ENCODE measurements at places on chromosomes 16 and 17.

- DNase-seq, result peak; percentile 73
These were observed 652 bp upstream of the SLC25A19 start for GRCh38 chr17:75289832-75290337.

DNA sequence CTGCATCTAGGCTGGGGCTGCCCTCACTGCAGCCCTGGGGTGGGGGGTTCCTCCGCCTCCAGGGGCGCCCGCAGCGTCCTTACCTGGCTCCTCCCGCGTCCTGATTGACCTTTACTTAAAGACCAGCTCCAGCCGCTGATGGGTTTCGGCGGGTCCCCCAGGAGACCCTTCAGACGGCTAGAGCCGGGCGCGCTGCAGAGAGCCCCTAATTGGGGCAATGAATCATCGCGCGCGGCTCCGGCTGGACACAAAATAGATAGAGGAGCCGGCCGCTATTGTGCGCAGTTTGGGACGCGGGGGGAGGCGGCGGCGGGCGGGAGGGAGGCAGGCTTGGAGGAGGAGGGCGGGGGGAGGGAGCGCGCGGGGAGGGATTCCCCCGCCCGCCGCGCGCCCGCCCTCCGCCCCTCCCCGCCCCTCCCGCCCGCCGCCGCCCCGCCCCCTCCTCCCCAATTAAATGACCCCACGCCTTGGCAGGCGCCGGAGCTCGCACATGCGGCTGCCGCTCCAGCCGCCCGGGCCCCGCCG is 56.5 kb upstream of the CIBAR2 start:
- DNase-seq, result no peak

DNA sequence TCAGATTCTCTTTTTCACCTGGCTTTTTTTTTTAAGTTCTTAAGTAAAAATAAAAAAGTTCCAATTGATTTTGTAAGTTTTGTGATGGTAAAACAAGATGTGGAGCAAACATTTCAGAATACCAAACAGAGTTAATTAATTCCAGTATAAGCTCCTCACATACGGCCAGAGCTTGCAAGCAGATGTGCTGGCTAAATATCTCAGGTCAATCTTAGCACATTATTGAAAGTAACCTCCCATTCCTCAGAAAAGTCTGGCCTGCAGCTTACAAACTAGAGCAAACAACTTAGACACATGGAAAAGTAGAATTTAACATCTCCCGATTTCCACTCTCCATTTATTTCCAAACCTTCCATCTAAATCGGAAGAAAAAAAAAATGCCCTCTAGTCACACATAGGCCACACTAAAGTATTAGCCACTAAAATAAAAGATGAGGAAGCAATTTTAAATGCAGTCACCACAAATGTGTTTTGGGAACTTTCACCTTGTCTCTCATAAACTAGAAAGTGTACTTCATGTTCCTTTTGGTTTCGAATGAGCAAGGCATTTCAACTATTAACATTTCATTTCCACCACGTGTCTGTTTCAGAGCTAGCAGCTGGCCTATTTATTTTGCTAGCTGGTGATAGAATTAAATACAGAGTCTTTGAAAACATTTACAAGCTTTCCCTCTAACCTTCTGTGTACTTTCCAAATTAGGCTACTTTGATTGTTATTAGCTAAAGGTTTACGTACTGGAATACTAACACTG is 143.3 kb downstream of the STX8 start:
- DNase-seq, result no peak

GRCh38 chr17:1762901-1763898 is 1.3 kb downstream of the SERPINF1 start:
- no peak for DNase-seq

- peak; percentile 33 for DNase-seq
These were observed 42.1 kb upstream of the BHLHA9 start for GRCh38 chr17:1227917-1228780.

- no peak for DNase-seq
These were observed 43.9 kb downstream of the NKD1 start for GRCh38 chr16:50591800-50592771.

DNA sequence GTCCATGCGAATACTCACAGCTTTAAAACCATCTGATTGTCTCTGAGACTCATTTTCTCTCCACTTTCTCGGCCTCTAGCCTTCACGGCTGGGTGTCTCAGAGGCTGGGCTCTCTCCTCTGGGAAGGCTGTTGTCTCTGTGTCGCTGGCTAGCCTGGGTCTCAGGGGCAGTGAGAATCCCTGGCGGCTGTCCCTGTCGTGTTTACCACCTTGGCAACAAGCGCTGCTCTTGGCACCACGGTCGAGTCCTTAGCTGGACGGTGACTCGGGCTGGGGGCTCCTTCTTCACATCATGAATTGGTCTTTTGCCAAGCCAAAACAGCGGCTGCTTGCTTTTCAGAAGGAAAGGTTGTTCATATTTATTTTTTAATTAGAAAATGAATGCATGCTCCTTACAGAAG is 81.1 kb downstream of the MSI2 start:
- no peak for DNase-seq

DNA sequence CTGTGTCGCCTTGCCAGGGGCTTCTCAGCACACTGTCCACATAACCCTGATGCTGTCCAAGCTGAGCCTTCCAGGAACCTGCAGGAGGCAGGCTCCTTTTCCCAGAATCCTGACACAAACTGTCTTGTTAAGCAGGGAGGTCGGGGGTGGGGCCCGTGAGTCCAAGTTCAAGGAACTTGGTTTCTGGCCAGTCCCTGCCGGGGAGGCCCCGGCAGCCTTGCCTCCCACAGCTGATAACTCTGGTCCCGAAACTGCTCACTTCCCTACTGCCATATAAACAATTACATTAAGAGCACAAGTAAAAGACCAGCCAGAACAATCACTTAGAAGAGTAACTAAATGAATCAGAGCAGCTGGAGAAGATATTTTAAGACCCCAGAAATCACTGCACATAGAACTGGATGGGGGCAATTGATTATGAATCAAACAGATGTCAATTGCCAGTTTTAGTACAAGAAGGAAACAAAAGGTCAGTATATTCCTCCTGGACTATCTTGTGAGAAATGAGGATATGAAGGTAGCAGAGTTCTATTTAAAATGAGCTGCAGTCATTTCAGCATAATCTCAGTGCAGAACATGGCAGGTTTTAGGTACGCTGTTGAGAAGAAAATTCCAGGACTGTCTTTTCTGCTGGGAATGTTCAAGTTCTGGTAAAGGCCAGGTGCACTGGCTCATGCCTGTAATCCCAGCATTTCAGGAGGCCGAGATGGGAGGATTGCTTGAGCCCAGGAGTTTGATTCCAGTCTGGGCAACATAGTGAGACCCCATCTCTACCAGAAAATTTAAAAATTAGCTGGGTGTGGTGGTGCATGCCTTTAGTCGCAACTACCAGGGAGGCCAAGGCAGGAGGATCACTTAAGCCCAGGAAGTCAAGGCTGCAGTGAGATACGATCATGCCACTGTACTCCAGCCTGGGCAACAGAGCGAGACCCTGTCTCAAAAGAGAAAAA is 169.8 kb downstream of the PITPNC1 start:
- DNase-seq, result no peak

GRCh38 chr17:69445132-69445531 is 30.6 kb downstream of the MAP2K6 start:
- no peak for DNase-seq

DNA sequence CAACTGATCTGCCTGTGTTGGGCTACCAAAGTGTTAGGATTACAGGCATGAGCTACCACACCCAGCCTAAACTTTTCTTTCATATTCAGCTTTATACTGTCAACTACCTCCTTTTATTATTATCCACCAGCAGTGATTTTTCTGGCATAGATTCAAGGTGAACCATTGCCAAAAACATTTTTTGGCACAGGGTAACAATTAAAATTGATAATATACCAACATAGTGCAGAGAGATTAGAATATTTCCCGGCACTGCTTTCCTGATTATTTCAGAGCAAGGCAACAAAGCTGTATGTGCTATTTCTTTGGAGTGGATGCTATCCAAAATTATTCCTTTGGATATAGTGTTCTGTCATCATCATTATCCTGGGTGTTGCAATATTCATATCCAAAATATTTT is 781.6 kb upstream of the SOX9 start:
- DNase-seq, result no peak

DNA sequence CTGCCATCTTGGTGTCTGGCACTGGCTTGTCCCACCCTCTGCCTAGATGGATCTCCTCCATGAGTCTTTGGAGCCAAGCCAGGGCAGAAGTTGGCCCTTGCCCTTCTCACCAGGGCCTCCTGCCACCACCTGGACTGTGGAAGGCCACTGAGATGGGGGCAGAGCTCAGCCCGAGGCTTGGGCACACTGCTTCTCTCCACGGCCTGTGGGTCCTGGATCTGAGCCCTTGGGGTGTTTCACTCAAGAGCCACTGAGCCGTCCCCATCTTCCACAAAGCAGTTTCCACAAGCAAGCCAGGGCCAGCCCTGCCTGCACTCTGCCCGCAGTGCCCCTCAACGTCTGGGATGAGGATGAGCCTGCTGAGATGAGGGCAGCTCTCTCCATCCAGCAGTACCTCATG is 16.7 kb upstream of the CD300A start:
- no peak for DNase-seq

GRCh38 chr16:54774768-54775167 is 155.9 kb upstream of the IRX5 start:
- no peak for DNase-seq

DNA sequence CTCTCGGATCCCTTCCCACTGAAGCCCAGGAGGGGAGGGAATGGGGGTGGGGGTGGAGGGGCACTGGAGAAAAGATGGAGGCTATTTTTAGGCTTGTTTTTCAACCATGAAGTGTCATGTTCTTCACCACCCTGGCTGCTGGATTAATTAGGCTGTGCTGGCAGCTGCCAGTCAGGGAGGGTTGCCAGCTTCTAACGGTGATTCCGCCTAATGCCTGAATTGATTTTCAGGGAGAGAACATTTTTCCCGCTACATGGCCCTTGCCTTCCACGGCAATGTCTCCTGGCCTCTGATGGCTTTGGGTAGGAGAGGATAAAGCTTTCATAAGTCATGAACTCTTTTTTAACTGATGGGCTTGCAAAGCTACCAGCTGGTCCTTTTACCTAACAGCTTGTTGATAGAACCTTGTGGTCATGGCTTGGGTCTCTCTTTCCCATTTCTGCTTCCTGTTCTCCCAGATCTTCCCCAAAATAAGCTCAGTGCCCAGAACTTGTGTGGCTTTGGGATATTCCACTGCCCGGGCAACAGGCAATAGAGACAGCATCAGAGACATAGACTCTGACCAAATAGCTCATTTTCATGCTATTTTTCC is 167.4 kb downstream of the PITPNC1 start:
- no peak for DNase-seq

GRCh38 chr17:49472527-49472926 is 22.6 kb upstream of the NGFR start:
- DNase-seq, result no peak

- DNase-seq, result no peak
These were observed 406.0 kb upstream of the MAF start for GRCh38 chr16:80006241-80007215.

DNA sequence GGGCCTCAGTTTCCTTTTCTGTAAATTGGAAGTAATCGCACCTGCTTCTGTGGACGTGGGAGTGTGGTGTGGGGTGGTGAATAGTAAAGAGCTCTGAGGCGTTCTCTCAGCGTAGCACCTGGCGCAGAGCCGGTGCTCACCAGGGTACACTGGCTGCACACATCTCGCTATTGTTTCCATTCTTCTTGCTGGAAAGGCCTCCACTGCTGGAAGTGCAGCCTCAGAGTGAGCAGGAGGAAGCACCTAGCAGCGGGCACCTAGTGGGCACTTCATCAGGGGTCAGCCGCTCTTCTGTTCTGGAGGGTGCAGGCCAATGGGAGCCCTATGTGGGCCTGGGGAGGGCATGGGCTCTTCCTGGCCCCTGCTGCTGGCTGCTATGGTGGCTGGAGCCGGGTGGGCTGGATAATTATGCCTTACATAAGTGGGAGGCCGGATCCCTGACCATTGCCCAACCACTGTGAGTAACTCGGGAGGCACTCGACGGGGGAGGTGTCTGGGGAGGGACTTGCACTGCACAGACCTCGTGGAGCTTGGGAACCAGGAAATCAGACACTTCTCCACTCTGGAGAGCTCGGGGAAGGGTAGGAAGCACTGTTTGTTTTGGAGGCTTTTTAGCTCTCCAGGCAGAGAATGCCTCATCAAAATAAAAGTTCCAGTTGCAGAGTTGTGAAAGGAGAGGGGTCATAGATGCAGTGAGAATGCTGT is 1.7 kb downstream of the MAP2K3 start:
- DNase-seq, result peak; percentile 37

GRCh38 chr17:6970992-6971391 is 24.9 kb upstream of the ALOX12 start:
- no peak for DNase-seq

GRCh38 chr17:11412654-11413053 is 171.6 kb downstream of the SHISA6 start:
- DNase-seq, result no peak

- no peak for DNase-seq
These were observed 35.1 kb downstream of the MARF1 start for GRCh38 chr16:15607700-15608396.

DNA sequence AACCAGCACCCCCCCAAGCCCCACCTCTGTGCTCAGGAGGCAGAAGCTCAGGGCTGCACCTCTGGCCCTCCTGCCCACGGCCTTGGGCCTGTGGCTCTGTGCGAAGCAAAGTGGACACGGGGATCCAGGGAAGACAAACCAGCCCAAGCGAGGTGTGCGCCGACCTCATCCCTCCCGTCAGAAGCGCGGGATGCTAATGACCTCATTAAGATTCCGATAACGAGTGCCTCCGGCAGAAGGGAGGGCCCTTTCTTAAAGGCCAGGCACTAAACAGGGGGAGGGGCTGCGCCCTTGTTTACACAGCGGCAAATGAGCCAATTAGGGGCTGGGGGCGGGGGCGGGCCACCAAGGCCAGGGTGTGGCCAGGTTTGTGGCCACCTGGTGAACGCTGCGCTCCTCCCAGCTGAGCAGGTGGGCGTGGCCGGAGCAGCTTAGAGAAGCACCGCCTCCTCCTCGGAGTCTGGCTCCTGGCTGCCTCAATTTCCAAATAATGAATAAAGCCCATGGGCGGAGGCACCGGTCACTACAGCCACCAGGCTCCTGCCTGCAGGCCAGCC is 3.2 kb downstream of the CBX4 start:
- peak; percentile 38 for DNase-seq

DNA sequence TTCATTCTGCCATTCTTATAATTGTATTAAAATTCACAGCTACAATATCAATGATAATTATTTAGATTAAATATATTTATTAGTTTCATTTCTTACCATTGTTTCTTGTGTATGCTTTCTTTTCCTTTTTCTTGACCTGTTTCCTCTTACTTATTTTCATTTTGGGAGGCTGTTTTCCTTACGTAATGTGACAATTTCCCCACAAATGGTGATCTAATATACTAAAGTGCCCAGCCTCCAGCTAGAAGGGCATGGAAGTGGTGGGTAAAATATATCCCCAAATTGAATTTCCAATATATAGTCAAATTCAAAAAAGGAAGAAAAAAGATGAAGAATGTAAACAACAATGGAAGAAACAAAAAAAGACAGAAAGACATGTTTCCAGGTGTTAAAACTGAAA is 1.5 kb upstream of the ABCA6 start:
- DNase-seq, result no peak
